ENCODE measurements at places on chromosomes 2 and 18.

DNA sequence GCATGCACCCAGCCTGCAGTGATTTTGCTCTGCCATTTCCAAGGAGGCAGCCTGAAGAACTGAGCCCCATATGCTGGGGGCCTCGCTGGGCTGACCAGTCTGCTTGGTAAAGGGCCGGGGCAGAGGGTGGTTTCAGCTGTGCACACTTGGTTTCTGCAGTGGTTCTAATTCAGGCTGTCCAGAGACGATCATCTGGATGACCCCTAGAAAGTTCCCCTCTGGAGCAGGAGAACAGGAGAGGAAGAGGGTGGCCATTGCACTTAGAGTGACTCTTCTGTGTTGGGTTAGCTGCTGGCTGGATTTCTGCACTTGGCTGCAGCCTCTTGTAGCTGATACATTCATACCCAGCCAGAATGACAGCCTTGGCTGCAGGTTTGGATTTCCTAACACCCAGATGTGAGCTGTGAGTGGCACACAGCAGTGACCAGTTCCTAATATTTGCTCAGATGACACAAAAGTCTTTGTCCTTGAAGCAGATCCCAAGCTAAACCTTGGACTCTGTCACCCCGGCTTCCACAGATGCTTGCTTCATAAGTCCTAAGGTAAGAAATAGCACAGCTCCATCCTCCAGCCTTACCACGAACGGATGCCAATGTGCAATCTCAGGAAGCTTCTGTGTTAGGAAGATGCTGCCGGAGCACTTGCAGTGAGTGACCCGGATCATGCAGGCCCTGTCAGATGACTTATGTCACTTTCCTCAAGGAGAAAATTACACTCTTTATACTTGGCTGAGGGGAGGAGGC lies 105.6 kb downstream of the HNRNPLL start:
- H3K4me1 ChIP-seq: peaks cover 14% of the 10 kb centered on the region
- H3K27ac ChIP-seq: no peak overlapping the region
- peaks cover 4% of the 10 kb centered on the region for H3K27me3 ChIP-seq
- no peak for DNase-seq
- no peaks in the 10 kb centered on the region for H3K36me3 ChIP-seq

DNA sequence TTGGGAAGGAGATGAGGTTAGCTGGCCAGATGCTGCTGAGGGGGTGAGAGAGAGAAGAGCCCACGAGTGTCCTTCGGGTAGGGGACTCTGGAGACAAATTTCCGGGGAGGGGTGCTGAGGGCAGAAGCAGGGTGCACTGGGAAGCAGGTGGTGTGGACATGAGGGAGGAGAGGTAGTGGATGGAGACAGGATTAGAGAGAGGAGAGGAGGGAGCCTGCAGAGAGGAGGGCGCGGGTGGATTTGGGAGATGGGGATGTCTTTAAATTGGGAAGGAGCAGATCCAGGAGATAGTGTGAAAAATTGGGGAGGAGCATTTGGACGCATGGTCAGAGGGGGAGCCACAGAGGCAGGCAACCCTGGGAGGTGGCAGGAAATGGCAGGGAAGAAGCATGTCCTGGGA lies 154.7 kb downstream of the DYSF start:
- peaks cover 8% of the 10 kb centered on the region for H3K27me3 ChIP-seq
- H3K36me3 ChIP-seq: no peaks in the 10 kb centered on the region

GRCh38 chr18:48790226-48790863 lies 160.4 kb downstream of the SMAD7 start:
- no peaks in the 10 kb centered on the region for H3K36me3 ChIP-seq
- no peak overlapping the region for H3K4me3 ChIP-seq
- no peaks in the 10 kb centered on the region for H3K27me3 ChIP-seq
- H3K4me1 ChIP-seq: no peaks in the 10 kb centered on the region
- no peak overlapping the region for H3K27ac ChIP-seq

DNA sequence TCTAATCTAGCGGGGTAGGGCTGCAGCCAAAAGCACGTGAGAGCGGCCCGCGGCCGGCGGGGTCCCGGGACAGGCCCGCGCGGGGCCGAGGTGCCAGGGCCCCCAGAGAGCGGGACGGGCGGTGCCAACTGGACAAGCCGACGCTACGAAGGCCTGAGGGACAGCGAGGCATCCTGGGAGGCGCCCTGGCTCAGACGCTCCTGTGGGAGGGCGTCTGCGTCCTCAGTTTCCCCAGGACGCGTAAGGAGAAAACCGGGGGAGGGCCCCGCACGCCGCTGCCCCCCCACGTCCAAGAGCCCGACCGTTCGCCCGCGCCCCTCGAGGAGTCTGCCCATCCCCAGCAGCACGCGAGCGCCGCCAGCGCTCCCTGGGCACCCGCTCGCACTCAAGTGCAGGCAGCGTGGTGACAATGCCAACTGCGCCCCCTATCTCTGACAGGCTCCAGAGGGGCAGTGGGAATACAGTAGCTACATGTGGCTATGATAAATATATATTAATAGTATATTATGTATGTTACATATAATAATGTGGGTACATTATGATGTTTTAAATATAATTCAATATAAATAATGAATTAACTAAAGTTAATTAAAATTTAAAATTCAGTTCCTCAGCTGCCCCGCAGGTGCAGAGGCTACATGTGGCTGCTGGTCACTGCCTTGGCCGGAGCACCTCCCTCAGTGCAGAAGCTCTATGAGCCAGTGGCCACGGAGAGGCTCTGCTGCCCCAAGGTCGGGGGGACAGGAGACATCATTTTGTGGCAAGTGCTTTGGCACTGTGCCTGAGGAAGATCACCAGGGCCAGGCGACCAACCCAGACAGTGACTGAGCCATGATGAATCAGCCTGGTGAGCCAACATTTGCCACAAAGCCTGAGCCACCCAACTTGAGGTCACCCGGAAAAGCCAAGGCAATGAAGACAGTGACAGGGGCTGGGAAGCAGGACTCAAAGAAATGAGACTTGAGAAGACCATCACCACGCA lies 5.5 kb upstream of the SFT2D3 start:
- DNase-seq: no peak
- H3K4me3 ChIP-seq: no peak overlapping the region
- H3K36me3 ChIP-seq: no peaks in the 10 kb centered on the region
- H3K27ac ChIP-seq: no peak overlapping the region
- no peaks in the 10 kb centered on the region for H3K27me3 ChIP-seq

DNA sequence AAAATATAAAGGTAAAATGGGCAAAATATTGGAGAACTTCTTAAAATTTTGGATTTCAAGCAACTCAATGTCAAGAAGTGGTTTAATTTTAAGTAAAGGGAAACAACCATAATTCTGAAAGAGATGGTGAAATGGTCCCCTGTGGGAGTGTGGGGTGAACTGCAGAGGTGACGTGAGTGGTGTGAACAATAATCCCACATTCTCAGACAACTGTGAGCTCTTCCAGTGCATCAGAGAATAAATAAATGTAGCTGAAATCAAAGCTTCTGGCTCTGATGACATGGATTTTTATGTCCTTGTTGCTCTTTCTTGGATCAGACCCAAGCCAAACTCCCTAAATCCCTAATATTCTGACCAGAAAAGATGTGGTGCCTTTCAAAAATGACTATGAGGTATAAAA lies 672.7 kb downstream of the ZEB2 start:
- H3K27ac ChIP-seq: no peak overlapping the region
- H3K36me3 ChIP-seq: no peaks in the 10 kb centered on the region
- DNase-seq: no peak
- H3K4me1 ChIP-seq: no peaks in the 10 kb centered on the region
- no peaks in the 10 kb centered on the region for H3K27me3 ChIP-seq

DNA sequence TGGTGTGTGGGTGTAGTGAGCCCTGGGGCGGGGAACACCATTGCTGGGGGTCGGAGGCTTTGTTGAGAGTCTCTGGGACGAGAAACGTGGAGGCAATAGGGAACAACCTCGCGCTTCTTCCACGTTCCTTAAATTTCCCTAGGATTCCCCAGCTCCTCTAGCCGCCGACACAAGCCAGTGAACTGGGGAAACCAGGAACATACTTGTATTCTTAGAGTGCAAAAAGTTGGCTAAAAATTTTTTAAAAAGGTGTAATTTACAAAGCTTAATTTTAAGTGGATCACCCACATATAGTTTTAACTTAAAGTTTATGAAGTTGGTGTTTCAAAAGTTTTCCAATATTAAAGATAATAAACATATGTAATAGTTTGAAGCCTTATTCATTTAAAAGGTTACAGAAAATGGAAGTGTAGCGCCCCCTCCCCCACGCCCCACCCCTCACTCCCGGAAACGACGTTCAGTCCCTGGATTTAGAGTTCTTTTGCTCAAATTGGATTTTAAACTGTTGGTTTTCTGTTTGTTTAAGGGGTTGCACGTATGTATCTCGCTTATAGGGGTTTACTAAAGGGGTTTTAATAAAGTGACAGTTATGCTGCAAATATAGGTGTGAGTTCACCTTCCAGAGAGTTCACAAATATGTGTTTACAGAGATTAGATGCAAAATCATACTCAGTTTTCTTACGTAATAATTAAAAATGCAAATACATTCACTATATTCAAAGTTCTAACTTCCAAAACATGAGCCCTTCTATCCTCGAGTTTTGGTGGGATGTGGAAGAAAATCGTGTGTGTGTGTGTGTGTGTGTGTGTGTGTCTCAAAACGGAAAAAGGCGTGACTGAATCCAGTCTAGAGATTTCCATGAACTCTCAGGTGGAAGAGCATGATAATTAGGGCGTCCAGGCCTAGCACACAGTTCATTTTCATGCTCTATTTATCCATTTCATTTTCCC lies 872 bp downstream of the DSG2 start:
- DNase-seq: no peak
- H3K4me1 ChIP-seq: no peaks in the 10 kb centered on the region
- H3K4me3 ChIP-seq: no peak overlapping the region
- H3K27me3 ChIP-seq: peaks cover 4% of the 10 kb centered on the region
- H3K27ac ChIP-seq: no peak overlapping the region
- H3K36me3 ChIP-seq: no peaks in the 10 kb centered on the region

DNA sequence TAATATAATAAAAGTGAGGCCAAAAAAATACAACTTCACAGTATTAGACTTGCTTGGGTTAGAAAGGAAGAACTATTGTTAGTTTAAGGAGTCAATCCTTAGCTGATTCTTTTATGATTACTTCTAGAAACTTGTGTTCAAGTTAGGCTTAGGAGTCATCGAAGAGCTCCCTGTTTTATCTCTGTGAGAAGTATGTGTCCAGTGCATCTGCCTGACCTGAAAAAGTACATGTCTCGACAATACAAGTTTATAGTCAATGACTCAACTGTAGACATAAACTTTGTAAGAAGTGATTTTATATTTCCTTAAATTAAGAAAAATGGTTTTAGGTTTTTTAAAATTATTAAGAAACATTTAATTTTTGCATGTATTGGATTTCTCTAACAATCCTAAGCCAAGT lies 571.2 kb downstream of the ZEB2 start:
- H3K27ac ChIP-seq: no peak overlapping the region
- no peak overlapping the region for H3K4me3 ChIP-seq
- no peak for DNase-seq
- H3K4me1 ChIP-seq: no peaks in the 10 kb centered on the region

- H3K36me3 ChIP-seq: peaks cover 4% of the 10 kb centered on the region
- H3K27ac ChIP-seq: no peak overlapping the region
- DNase-seq: no peak
- no peaks in the 10 kb centered on the region for H3K27me3 ChIP-seq
- H3K4me3 ChIP-seq: no peak overlapping the region
Measured at GRCh38 chr2:27194538-27195354, 17.1 kb upstream of the ATRAID start.

DNA sequence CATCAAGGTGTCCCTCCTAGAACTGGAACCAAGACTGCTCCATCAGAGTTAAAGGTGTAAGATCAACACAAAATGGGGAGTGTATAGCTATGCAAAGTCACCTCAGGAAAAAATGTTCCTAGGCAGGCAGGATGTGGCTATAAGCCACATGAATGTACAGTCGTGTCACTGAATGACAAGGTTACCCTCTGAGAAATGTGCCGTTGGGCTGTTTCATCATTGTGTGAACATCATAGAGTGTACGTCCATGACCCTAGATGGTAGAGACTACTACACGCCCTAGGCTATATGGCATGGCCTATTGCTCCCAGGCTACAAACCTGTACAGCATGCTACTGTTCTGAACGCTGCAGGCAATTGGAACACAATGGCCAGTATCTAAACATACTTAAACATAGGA lies 24.5 kb downstream of the TYMS start:
- peak overlapping the region; percentile 90 for H3K27ac ChIP-seq
- peak; percentile 88 for DNase-seq
- no peaks in the 10 kb centered on the region for H3K27me3 ChIP-seq
- peak overlapping the region; percentile 16 for H3K4me3 ChIP-seq
- H3K36me3 ChIP-seq: peaks cover 18% of the 10 kb centered on the region

DNA sequence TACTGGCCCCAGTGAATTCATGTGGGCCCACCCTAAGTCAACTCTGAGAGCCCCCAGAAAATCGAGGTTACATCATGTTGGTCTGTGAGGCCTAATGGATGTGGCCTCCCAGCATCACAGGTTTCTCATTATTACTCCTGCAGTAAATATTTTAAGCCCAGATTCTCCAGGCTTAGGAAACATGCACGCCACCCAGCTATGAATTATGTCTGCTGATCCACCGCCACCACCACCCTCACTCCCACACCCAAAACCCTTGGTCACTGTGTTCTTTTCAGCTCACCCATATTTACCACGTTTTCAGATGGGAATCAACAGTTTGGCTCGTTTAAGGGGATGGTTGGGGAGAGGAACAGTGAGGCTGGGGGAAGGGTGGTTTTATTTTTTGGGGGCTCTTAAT lies 128.6 kb downstream of the NCK2 start:
- H3K36me3 ChIP-seq: peaks cover 15% of the 10 kb centered on the region
- no peak overlapping the region for H3K27ac ChIP-seq
- H3K4me3 ChIP-seq: no peak overlapping the region
- DNase-seq: no peak
- no peaks in the 10 kb centered on the region for H3K27me3 ChIP-seq
- no peaks in the 10 kb centered on the region for H3K4me1 ChIP-seq

DNA sequence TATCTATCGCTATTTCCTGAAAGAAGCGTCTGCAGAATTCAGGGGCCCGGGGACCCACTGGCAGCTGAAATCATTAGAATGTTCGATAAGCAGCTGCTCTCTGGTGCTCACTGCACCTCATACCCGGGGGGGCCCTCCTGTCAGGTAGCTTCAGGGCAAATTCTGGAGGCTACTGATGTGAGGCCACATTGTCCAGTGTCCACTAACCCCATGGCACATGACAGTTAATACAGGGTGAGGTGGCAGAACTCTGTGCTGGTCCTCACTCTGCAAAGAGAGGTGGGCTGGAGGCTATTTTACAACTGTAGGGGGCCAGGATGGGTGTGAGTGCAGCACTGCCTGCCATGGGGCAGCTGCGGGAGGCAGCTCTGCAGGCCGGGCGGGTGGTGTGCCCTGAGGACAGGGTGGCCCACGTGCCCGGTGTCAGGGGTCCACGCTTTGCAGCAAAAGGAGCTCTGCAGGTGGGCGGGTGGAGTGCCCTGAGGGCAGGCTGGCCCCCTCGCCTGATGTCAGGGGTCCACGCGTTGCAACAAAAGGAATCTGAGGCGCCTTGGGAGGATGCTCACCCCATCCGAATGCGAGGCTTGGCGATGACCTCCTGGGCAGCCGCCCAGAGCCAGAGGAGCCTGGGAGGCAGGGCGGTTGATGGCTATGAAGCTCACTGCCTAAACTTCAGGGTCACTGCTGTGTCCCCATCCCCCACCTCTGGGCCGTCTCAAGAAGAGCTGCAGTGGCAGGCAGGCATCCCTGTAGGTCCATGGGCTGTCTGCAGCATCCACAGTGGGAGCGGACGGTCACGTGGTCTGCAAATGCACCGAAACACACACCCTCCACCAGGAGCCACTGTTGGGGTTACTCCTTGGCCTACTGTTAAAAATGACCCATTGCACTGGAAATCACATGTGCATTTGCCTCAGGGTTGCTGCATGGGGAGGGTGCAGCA lies 207.0 kb upstream of the SALL3 start:
- H3K27me3 ChIP-seq: no peaks in the 10 kb centered on the region
- H3K27ac ChIP-seq: no peak overlapping the region
- no peak overlapping the region for H3K4me3 ChIP-seq
- no peak for DNase-seq
- no peaks in the 10 kb centered on the region for H3K36me3 ChIP-seq
